ENCODE measurements at places on chromosomes 4 and X.

DNA sequence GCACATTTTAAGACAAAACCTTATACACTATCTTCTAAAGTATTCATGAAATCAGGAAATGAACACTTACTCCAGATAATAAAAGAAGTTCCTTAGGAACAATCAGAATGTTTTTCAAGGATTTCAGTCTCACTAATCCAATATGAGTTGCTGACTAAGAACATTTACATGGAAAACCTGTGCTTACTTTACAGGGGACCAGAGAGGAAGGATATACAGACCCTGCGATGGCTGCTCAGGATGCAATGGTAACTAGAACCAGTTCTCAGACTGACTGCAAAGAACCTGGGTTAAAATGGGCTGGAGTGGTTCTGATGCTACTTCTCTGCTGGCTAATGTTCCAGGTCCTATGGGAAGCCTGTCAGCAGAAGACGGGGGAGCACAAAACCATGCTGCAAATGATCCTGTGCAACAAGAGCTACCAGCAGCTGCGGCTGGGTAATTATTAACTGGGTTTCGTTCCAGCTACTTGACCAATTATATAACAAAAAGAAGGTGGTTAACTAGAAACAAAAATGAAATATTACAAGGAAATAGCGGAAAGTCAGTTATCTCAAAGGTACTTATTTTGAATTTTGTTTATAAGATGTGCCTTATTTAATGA is 85.3 kb downstream of the ANXA10 start:
- H3K27me3 ChIP-seq: no peaks in the 10 kb centered on the region
- no peaks in the 10 kb centered on the region for H3K4me1 ChIP-seq
- H3K36me3 ChIP-seq: no peaks in the 10 kb centered on the region

- H3K4me1 ChIP-seq: no peaks in the 10 kb centered on the region
- no peak overlapping the region for H3K27ac ChIP-seq
- DNase-seq: no peak
- H3K36me3 ChIP-seq: no peaks in the 10 kb centered on the region
Observed at GRCh38 chr4:162836773-162837172, 329.9 kb downstream of the NAF1 start.

DNA sequence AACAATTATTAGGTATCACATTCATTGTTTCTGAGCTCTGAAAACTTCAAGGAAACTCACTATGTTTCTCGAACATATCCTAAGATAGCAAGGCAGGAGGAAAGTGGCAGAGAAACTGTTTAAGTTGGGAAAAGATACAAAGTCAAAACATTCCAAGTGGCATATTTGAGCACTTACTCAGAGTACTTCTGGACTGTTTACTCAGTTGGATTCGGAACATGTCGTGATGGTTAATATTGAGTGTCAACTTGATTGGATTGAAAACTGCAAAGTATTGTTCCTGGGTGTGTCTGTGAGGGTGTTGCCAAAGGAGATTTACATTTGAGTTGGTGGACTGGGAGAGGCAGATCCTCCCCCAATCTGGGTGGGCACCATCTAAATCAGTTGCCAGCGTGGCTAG is 298.3 kb downstream of the IL1RAPL2 start:
- H3K27ac ChIP-seq: no peak overlapping the region
- DNase-seq: no peak
- no peak overlapping the region for H3K4me3 ChIP-seq
- H3K27me3 ChIP-seq: no peaks in the 10 kb centered on the region
- no peaks in the 10 kb centered on the region for H3K36me3 ChIP-seq

DNA sequence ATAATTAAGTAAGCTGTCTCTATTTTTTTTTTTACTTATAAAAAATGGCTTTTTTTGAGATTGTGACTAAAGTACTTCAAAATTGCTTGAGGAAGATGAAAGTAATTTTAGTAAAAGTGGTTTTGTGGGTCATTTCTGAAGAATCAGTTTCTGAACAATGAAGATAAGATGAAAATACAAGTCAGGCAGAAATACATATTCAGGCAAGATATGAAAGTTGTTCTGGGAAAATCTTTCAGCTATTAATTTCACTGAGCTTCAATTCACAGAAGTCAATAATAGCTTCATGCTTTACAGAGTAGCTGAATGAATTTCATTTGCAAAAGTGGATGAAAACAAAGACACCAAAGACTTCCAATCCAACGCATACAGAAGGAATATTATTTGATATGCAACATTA is 305.2 kb upstream of the ARSJ start:
- no peak for DNase-seq
- H3K4me3 ChIP-seq: no peak overlapping the region
- no peaks in the 10 kb centered on the region for H3K4me1 ChIP-seq
- H3K36me3 ChIP-seq: no peaks in the 10 kb centered on the region
- H3K27me3 ChIP-seq: no peaks in the 10 kb centered on the region

DNA sequence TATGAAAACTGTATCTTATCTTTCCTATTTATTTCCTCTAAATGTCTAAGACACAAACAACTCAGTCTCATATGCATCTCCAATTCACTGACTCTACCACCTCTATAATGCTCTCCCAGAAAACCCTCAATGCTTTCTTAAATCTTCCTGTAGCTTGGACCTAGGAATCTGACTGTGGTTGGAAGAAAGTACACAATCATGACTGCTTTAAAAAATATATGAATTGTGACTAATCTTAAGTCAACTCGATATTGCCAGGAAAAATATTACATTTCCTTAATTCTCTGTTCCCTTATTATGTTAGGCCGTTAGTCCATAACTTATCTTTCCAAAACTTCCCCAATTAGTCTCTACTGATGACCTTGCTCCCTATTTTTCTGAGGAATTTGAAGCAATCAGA is 87.0 kb downstream of the SPCS3 start:
- no peaks in the 10 kb centered on the region for H3K36me3 ChIP-seq
- no peaks in the 10 kb centered on the region for H3K4me1 ChIP-seq
- no peak for DNase-seq
- no peak overlapping the region for H3K4me3 ChIP-seq
- H3K27me3 ChIP-seq: no peaks in the 10 kb centered on the region
- no peak overlapping the region for H3K27ac ChIP-seq

GRCh38 chrX:41452565-41453356 is 5.6 kb downstream of the NYX start:
- H3K27me3 ChIP-seq: no peaks in the 10 kb centered on the region
- no peak for DNase-seq
- no peaks in the 10 kb centered on the region for H3K4me1 ChIP-seq
- H3K36me3 ChIP-seq: no peaks in the 10 kb centered on the region

Data from mesendoderm (in vitro differentiated cells).